Stimulated activated CD4-positive, alpha-beta T cell treated with anti-CD3 and anti-CD28 coated beads, Interleukin-12 subunit alpha, Interleukin-12 subunit beta, amount 100 ng/mL, for 4 hours (primary cell): ENCODE measurements at places on chromosomes 2 and 18.

GRCh38 chr2:218805627-218806026 is 23.7 kb downstream of the CYP27A1 start:
- DNase-seq = no peak

DNA sequence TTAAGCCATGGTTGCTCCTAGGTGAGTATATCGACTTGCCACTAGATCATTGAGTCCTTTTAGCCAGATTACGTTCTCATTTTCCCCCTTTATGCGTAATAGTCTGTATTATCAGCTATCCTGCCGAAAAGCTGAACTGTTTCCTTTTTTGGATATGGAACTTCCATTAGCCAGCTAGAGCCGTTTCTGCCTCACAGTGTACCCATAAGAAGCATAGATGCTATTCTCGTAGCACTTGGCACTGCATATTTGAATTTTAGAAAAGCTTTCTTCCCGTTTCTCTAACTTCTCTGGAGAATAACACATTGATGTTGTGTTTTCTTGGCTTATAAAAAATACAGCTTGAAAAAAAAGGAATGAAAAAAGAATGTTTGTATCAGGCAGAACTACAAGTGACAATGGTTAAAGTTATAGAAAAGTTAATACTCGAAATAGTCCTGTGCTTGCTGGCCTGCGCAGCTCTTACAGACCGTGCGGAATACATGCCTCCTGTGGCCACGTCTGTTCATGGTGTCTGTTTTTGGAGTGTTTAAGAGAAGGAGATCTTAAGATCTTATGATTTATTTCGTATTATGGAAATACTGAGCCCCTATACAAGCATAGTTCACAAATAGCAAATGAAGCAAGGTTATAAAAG is 710 bp downstream of the DUSP19 start:
- no peak for DNase-seq

DNA sequence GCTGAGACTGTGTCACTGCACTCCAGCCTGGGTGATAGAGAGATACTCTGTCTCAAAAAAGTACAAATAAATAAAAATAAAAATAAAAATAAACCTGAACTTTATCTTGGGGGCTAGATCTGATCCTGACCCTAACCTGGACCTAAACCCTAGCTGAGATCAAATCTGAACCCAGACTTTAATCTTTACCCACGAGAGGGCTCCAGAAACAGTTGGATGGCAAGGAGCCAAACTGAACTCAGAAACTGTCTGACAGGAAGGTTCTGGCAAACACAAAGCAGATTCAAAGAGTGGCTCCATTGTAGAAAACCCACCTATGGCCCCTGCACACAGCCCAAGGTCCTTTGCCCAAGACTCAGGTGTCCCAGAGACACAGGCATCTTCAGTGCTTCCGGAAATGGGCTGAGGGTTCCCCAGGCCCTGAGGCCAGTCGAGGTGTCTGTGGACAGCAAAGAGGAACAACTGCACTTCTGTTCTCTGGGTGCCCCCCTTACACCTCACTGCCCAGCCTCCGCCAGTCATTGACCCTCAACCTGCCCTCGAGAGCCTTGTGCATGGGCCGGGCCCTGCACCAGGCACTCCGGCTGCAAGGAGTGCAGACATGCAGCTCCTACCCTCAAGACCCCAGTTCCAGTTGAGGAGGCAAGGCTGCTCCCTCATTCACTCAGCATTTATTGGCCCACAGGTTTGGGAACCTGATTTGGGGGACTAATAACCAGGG is 95.2 kb downstream of the TFCP2L1 start:
- no peak for DNase-seq

GRCh38 chr2:96528006-96528699 is 8.4 kb upstream of the ARID5A start:
- DNase-seq = peak; percentile 68

- no peak for DNase-seq
Measured at GRCh38 chr2:152336119-152336853, 1.3 kb downstream of the FMNL2 start.

GRCh38 chr2:2021995-2022394 is 277.7 kb upstream of the PXDN start:
- DNase-seq = no peak

- no peak for DNase-seq
Measured at GRCh38 chr2:45626387-45627221, 15.5 kb upstream of the SRBD1 start.

DNA sequence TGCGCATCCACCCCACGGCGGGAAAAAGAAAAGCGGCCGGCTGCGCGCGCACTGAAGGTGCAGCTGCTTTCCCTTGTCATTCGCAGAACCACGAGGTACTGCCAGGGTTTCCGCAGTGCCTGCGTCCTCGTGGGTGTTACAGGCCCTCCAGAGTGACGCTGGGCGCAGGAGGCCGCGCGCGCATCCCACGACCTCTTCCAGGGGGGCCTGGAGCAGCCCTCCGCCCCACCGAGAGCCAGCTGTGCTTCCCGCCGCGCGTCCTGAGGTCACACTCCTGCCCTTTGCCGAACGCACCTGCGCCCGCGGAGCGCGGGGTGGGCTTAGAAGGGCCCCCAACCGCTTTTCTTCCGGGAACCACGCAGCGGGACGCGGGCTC is 378 bp upstream of the IAH1 start:
- DNase-seq = peak; percentile 56

GRCh38 chr2:219574484-219575311 is 2.6 kb downstream of the INHA start:
- DNase-seq = no peak

- no peak for DNase-seq
Measured at GRCh38 chr2:130836501-130837174, at the start of gene ARHGEF4. TSS of gene ARHGEF4 (plus strand) at chr2:130836914. CDS start at chr2:130836954, 40 bp downstream.

- no peak for DNase-seq
Measured at GRCh38 chr2:44983836-44984604, 25.2 kb downstream of the SIX2 start.

- DNase-seq = no peak
Measured at GRCh38 chr2:148039783-148040182, 18.9 kb downstream of the MBD5 start.

- no peak for DNase-seq
Measured at GRCh38 chr18:63245600-63245999, 74.0 kb downstream of the BCL2 start.

DNA sequence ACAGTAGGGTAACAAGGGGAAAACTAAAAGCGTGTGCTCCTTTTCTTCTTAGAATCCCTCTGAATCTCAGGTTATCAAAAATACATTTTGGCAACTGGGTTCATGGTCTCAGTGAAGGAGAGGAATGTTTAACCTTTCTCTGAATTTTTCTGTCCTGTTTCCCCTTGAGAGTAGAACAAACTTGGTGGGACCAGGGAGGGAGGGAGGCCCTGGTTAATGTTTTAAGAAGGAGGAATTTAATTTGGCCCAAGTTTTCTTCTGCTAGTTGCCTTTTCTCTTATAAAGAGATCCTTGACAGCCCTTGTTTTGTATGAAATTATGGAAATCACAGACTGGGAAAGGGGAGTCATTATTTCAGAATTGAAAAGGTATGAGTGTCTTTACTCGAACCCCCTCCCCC is 12.2 kb upstream of the POU3F3 start:
- DNase-seq = no peak

DNA sequence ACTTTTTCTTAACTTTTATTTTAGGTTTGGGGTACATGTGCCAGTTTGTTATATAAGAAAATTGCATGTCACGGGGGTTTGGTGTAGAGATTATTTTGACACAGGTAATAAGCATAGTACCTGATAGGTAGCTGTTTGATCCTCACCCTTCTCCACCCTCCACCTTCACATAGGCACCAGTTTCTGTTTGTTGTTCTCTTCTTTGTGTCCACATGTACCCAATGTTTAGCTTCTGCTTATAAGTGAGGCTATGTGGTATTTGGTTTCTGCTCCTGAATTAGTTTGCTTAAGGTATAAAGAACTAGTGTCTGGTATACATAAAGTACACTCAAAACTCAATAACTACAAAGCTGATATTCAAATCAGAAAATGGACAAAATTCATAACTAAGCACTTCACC is 654.6 kb upstream of the LINC00305 start:
- no peak for DNase-seq

GRCh38 chr18:31973929-31974546 is 31.1 kb upstream of the TRAPPC8 start:
- no peak for DNase-seq

- DNase-seq = no peak
Measured at GRCh38 chr2:242052421-242052820, 182.9 kb downstream of the RTP5 start.

DNA sequence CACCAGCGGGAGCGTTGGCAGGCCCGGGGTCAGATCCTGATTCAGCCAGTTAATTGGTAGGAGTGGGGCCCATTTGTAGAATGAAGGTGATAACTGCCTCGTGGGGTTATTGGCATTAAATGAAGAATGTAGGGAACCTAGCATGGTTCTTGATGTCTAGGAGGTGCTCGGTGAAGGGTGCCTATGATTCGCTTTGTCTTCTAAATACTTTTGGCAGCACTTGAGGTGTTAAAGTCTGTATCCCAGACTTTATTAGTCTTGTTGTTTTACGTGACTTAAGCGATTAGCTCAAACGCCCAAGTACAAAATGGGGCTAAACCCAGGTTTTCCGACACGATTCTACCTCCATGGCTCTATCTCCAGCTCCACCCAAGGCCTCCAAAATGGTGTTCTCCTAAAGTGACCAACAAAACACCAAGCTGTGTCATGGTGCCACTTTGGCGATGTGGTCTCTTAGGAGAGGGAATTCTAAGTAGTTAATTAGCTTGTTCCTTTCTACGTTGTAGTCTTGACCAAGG is 980 bp upstream of the PPP4R1 start:
- no peak for DNase-seq

DNA sequence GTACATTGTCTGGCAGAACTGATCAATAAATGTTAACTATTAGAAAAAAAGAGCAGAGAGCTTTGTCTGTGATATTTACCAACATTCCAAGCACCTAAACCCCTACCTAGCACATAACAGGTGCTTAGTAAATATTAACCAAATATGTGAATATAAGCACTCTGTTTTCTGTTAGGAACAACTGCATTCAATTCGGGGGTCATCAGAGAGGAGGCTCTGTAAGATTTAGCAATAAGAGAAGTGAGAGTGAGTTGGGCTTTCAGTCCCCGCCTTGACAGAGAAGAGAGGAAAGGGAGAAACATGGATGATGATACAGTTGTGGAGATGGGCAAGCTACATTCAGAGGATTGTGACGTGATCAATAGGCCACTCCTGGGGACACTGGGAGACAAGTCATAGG is 47.7 kb downstream of the MYOM1 start:
- DNase-seq = no peak

DNA sequence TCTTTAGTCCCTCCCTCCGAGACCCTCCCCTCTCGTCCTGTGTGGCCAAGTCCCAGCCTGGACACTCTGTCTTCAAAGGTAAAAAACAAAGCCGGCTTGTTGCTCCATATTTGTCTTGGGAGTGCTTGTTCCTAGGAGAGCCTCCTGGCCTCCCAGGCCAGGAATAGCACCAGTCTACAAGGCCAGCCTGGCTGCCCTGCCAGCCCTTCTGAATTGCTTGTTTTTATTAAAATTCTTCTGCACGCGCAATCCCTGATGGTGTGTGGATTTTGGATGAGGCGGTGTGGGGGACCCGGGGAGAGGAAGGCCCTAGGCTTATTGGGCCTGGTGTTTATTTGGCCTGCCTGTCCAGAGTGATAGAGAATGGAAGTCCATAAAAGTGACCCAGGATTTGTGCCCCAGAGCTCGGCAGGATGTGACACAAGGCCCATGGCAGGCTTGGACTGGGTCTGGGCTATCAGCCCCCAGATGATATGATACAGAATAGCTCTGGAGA is 297.3 kb downstream of the CYP26B1 start:
- DNase-seq = no peak

- no peak for DNase-seq
Measured at GRCh38 chr18:36653870-36654269, 174.9 kb downstream of the TPGS2 start.

DNA sequence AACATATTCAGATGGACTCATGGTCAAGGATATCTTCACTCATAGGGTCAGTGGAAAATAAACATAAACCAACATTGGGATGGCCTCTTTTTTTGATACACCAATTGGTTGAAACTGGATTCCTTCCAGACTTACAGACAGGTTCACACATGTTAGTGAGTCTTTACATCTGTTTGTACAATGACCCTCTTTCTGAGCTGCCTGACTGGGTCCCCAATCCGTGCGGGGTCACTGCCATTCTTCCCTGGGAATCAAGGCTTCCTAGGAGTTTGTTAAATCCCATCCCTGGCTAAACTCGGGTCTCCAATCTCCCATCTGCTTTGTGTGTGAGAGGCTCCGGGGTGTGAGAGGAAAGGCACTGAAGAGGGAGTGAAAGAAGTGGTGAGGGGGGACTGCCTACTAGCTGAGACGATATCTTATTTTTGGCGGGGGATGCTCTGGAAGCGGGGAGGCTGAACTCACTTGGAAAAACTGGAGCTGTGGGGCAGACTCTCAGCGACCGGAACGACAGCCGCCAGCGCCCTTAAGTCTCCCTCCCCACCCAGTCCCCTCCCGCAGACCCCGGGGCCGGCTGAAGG is 487 bp downstream of the STARD6 start:
- no peak for DNase-seq

- no peak for DNase-seq
Measured at GRCh38 chr2:145044491-145044890, 524.6 kb upstream of the ZEB2 start.

DNA sequence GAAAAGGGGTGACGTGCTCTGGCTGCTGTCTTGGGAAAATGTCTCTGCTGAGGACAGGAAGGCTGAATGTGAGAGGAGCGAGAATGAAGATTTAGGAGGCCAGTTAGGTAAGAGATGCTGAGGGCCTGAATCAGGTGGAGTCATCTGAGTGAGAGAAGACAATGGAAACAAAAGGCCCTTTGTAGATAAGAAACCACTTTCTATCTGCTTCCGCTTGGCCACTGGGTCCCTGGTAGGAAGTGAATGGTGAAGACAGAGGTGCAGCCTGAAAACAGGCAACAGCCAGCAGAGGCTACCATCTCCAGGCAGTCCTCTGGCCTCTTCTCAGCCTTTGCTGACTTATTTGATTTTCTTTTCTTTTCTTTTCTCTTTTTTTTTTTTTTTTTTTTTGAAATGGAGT is 374.0 kb upstream of the SLC14A2 start:
- no peak for DNase-seq

DNA sequence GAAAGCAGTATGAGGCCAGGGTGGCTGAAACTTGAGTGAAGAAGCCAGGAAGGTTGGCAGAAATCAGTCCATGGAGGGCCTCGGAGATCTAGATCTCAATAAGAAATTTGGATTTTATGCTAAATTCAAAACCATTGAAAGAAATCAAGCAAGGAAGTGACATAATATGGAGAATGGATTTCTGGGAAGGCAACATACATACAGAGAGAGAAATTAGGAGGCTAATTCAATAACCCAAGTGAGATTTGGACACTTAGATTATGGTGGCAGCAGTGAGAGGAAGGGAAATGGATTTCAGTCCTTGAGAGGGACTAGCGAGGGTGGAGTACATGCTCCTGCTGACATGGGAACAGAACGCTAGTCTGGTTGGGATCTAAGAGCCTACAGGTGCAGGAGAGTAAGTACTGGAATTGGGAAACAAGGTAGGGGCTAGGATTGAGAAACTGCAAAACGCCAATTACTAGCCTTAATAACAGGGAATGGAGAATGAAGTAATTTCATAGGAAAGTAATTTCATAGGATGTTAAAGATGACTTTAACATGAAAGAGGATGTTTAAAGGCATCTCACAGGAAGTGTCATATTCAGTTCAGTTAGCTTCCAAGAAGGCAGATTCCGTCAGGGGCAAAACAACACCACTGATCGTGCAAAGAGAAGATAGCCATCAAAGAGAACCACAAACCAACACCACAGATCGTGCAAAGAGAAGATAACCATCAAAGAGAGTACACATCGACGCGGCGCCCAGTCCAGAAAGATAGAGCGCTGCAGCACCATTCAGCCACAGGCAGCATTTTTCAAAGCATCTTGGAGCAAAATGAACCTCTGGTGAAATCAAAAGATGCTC is 27.2 kb downstream of the CDKL4 start:
- DNase-seq = peak; percentile 32
